ENCODE measurements at places on chromosomes 4 and X. TPM values are rescaled to one million over a fixed set of nuclear protein-coding genes. Genes with fewer than 3 reads are reported as not detected.

- DNase-seq: no peak
These were observed 12.7 kb upstream of the HHIP start for GRCh38 chr4:144633215-144633614.

- peak; percentile 81 for DNase-seq
These were observed 110.6 kb downstream of the PHKA2 start for GRCh38 chrX:18873189-18873791.

- DNase-seq: peak; percentile 46
These were observed 28.3 kb downstream of the LANCL3 start for GRCh38 chrX:37599729-37600128.

DNA sequence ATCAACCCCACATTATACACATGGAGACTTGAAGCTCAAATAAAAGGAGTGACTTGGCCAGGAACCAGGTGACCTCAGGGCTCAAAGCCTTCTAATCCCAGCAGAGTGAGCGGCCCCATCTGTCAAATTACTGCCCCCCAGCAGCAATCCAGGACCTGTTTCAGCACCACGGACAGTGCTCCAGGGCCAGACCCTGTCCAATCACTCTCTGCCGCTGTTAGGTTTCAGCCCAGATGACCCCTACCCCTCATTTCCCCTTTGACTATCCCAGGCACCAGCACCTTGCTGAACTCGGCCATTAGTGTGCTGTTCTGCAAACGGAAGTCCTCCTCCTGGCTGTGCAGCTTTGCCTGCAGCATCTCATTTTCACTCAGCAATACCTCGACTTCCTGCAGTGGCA is 5.1 kb downstream of the GRIPAP1 start:
- no peak for DNase-seq

DNA sequence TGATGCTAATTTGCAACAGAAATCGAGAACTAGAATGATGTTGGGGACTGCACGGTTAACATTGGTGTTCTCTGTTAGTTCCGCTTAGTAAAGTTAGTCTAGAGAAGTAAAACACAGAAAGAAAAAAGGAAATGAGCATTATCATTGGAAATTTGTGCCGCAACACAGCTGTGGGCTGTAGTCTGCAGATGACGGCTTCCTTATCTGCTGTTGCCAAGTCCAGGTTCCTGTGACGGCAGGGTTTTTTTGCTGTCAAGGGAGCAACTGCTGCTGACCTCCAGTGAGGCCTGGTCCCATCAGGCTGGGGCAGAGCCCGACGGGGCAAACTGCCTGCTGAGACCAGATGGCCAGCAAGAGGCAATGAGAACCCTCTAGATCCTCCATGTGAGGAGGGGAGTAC is 38.9 kb upstream of the PHEX start:
- no peak for DNase-seq

DNA sequence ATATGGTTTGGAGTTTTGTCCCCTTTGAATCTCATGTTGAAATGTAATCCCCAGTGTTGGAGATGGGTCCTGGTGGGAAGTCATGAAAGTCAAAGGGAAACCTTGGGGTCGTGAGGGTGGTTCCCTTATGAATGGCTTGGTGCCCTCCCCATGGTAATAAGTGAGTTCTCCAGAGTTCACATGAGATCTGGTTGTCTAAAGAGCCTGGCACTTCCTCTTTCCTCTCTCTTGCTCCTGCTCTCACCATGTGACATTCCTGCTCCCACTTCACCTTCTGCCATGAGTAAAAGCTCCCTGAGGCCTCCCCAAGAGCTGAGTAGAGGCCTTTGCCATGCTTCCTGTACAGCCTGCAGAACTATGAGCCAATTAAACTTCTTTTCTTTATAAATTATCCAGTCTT is 5.5 kb upstream of the IL15 start:
- DNase-seq: no peak

- DNase-seq: peak; percentile 61
These were observed 43.7 kb downstream of the NLGN4X start for GRCh38 chrX:6184900-6185515.

DNA sequence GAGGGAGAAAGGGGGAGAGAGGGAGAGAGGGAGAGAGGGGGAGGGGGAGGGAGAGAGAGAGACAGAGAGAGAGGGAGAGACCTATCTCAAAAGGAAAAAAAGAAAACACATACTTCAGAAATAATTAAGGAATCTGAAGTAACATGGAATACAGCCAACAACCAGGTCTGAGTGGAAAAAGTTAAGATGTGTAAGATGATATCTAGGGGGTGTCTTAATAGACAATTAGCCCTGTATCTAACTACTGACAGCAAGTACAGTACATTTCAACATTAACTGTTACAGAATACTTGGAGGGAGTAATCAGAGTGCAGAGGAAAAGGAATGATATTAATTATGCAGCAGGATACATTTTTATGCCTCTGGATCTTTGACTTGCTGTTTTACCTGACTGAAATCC is 22.4 kb downstream of the NUP54 start:
- no peak for DNase-seq

DNA sequence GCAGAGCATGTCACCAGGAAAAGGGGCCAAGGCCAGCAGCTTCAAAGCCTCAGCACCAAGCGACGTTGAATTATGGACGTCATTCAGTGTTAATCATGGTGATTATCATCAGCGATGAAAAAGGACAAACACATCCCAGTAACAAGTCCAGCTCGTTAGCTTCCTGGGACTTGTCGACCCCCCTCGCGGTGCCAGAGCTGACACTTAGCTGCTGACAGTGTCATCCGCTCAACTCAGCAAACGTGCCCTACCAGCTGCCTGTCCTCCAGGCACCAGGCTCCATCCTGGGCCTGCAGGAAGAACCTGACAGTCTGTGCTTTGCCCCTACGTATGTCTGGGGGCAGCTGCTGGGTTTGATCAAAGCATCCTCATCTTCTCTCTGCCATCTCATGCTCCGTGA is 137.0 kb upstream of the PSAPL1 start:
- DNase-seq: no peak

GRCh38 chr4:28772066-28772465 is 1911.4 kb downstream of the STIM2 start:
- peak; percentile 38 for DNase-seq

- DNase-seq: no peak
These were observed 52.0 kb downstream of the INTS6L start for GRCh38 chrX:135572436-135572835.

DNA sequence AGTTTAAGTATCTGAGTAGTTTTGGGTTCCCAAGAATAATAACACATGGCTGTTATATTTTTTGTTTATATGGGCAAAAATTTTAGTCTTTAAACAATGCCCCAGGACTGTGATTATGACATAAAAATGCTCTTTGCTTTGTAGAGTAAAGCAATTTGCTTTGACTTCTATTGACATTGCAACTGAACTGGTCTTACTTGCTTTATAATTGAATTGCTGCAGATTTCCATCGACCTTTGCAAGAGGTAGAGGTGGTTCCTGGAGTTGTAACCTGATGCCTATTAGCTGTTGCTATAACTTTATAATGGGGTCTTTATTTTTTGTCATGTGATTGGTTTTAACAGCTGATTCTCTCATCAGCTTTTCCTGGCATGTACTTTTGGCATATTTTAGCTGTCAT is 302.9 kb downstream of the ARHGAP10 start:
- DNase-seq: no peak

GRCh38 chr4:7263166-7263565 is 70.8 kb downstream of the SORCS2 start:
- DNase-seq: peak; percentile 73

- peak; percentile 32 for DNase-seq
These were observed 41.8 kb downstream of the SULT1B1 start for GRCh38 chr4:69718396-69719271.

- DNase-seq: no peak
These were observed 116.8 kb downstream of the KLHL4 start for GRCh38 chrX:87634361-87634760.

GRCh38 chr4:150950657-150951288 is 64.3 kb downstream of the LRBA start:
- DNase-seq: peak; percentile 11

DNA sequence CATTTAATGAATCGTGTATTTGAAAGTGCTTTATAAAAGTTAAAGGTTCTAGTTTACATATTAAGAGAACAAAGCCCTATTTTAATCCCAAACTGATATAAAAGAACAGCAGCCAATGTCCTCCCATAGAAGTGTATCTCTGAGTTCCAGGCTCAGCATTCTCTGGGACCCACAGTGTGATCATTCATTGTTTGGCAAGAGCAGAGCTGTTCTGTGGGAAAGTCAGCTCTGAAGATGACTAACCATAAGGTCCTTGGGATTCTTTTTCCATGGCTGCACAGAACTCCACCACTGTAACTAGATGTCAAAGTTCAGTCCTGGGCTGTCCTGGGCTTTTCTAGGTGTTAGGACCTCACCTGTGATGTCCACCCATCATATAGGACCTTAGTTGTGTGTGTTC is 157.0 kb upstream of the TLL1 start:
- DNase-seq: peak; percentile 53

DNA sequence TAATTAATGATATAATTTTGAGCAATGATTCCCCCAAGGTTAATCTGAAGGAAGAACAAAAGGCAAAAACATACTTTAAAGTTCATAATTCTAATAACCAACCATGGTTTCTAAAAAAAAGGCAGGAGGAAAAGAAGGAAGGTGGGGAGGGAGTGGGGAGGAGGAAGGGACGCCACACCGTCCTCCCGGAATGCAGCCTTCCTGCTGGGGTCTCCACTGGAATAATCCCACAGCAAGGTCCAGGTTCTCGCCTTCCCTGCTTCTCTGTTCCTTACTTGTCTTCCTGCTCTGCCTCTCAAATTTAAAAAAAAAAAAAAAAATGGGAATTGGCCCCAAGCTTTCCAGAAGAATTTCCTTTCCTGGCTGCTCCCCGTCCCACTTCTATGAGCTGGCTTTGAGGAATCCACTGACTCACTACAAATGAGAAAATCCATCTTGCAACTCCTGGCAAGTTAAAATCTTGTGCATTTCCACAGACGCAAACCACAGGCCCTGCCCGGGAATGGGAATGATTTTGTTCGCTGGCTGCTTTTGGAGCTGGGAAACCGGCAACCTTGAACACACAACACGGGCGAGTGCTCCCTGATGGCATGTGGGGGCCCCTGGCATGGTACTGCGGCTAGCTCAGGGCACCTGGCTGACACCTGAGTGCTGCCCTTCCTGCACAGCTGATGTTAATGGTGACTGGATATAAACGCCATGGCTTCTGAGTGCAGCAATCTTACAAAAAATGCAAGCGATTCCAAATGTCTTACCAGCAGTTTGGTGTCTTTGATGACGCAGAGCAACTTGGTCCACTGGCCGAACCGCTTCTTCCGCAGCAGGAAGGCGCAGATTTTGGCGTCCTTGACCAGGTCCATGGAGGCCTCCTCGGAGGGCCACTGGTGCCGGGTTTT is 97.0 kb downstream of the AFAP1 start:
- DNase-seq: peak; percentile 92

GRCh38 chr4:185997296-185997695 is 71.7 kb upstream of the TLR3 start:
- no peak for DNase-seq

DNA sequence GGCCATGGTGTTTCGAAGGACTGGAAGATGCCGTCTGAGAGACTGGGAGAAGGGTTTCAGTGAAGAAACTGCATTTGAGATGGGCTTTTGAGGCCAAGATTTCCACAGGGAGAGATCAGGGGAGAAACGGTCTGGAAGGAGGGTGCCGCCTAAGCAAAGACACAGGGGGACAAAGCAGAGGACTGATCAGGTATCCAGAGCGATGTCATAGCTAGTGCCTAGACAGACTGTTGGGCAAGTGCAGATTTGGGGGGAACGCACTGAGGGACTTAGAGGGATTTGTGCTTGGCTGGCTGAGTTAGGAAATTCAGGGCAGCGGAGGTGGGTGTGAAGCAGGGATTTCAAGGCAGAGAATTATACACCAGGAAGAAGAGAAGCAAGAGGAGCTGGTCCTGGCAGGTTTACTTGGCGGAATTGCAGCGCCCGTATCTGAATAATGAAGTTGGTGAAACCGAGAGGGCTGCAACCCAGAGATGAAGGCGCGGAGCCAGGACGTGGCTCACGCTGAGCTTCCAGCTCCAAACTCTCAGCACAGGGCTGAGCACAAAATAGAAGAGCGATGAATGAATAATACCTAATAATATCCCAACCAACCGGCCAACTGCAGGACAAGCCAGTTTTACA is 106.9 kb downstream of the MAML3 start:
- DNase-seq: no peak

DNA sequence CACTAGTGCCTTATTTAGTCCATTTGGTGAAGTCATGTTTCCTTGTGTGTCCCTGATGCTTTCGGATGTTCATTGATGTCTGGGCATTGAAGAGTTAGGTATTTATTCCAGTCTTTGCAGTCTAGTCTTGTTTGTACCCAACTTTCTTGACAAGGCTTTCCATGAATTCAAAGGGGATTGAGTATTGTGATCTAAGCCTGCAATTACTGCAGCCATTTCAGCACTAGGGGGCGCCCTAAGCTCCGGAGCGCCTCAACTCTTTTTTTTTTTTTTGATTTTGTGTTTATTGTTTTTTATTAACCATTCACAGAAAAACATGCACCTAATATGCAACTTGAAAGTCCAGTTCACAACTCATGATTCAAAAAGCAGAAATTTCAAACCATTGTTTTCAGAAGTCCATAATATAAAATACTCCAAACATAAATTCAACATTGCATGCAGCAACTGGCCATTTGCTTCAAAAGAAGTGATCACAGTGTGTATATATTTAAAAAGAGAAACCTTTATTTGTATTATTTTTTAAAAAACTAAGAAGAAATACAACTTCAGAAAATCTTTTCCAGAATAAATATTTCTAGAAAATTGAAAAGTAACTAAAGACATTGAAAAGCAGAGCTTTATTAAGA is 59.2 kb downstream of the PTPN13 start:
- no peak for DNase-seq

GRCh38 chr4:75735525-75735924 is 11.1 kb downstream of the USO1 start:
- no peak for DNase-seq

GRCh38 chr4:132981611-132982010 is 167.5 kb upstream of the PCDH10 start:
- no peak for DNase-seq

Gene FAM184B
- 5.5 TPM for total RNA-seq

Gene KIF4A
- total RNA-seq: 0.50 TPM

Gene SHROOM4
- total RNA-seq: 7.0 TPM

Gene ZNF732
- total RNA-seq: 2.7 TPM

Gene RELL1
- 36.0 TPM for total RNA-seq

Gene RGN
- 3.8 TPM for total RNA-seq

Gene PAGE2
- total RNA-seq: not detected

Gene ANXA10
- not detected for total RNA-seq

Gene USP51
- total RNA-seq: 0.13 TPM

Gene GAGE12H
- total RNA-seq: not detected

Gene G3BP2
- 146 TPM for total RNA-seq

Gene ZNF157
- 0.17 TPM for total RNA-seq

Gene FAM9C
- total RNA-seq: not detected

Gene OPRPN
- total RNA-seq: not detected

Gene HSPA4L
- 44.9 TPM for total RNA-seq

Gene DCAF12L2
- total RNA-seq: not detected

Measured in mammary epithelial cell (primary cell).